ENCODE measurements at places on chromosomes 7 and 10. TPM values are rescaled to one million over a fixed set of nuclear protein-coding genes. Genes with fewer than 3 reads are reported as not detected.

POMZP3 gene
- 6.5 TPM for total RNA-seq

AKR1C4 gene
- total RNA-seq = not detected

MYO1G gene
- not detected for total RNA-seq

CPA2 gene
- 0.11 TPM for total RNA-seq

FXYD4 gene
- total RNA-seq = not detected

C10orf143 gene
- not detected for total RNA-seq

AKR1B15 gene
- not detected for total RNA-seq

ANKRD61 gene
- not detected for total RNA-seq

NRBF2 gene
- 25.8 TPM for total RNA-seq

MYH16 gene
- total RNA-seq = 1.1 TPM

CYP2E1 gene
- total RNA-seq = not detected

SEMA3D gene
- total RNA-seq = 0.04 TPM

TMEM229A gene
- not detected for total RNA-seq

OGDHL gene
- 1.2 TPM for total RNA-seq

SRGN gene
- total RNA-seq = 5.2 TPM

MMRN2 gene
- total RNA-seq = 24.7 TPM

SLC13A1 gene
- total RNA-seq = not detected

NUB1 gene
- total RNA-seq = 26.9 TPM

OR6V1 gene
- total RNA-seq = not detected

FOXI2 gene
- total RNA-seq = not detected

PRR15 gene
- 6.3 TPM for total RNA-seq

GPR37 gene
- total RNA-seq = 0.34 TPM

EPO gene
- not detected for total RNA-seq

CPXM2 gene
- total RNA-seq = under 0.01 TPM

Measured in hair follicular keratinocyte (primary cell).